ENCODE measurements at places on chromosomes 13 and 19.
A peak's percentile ranks its signal among the peaks of the same experiment; 100 is the strongest.

DNA sequence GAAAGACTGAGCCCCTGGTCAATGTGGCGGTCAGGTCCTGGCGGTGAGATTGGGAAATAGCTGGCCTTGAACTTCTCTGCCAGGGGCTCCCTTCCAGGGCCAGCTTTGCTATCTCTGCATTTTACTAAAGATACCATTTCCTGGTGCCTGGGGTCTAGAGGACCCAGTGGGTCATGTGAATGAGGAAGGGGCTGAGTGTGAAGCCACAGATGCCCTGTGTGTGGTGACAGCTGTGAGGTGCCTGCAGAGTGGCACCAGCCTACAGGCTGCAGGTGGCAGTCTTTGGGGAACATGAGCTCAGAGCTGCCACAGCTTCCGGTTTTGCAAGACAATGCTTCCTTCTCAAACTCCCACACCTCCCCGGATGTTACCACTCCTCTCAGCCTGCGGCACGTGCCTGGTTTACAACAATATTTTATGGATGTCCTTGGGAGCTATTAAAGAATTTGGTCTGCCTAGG, 5.2 kb upstream of the MLNR start:
- peak; percentile 38 for DNase-seq

- DNase-seq, result no peak
These were observed 19.9 kb upstream of the TM9SF2 start for GRCh38 chr13:99481366-99481765.

DNA sequence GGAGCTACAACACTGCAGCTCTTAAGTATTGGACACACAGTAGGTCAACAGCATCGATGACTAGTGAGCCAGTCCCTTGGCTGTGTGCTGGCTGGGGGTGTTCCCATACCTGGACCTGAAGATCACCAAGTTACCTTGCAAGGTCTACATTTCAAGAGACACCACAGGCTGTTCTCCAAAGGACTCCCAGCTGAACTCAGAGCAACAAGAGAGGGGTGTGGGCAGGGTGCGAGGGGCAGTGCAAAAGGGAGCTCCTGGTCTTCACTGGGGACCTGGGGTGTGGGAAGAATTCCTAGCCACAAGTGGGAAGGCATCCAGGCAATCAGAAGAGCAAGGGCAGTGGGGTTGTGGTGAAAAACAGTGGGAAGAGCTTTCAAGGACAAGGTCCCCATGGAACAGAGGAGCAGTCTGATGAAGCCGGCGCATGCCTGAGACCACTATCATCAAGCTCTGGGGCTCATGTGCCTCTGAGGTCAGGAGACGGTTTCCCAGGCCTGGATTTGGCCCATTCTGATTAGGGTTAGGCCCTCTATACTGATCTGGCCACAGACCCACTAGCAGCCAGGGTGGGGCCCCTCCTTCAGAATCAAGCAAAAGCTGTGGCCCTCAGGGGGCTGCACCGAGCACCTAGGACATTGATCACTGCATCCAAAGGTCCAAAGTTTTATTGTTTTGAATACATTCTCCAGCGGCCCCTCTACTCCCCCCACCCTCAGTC, 4.7 kb upstream of the GSK3A start:
- DNase-seq, result no peak

- DNase-seq, result peak; percentile 50
These were observed 2.7 kb upstream of the SNAPC2 start for GRCh38 chr19:7917267-7918061.

- DNase-seq, result peak; percentile 95
These were observed 8.1 kb upstream of the ZNF784 start for GRCh38 chr19:55632463-55632834.

DNA sequence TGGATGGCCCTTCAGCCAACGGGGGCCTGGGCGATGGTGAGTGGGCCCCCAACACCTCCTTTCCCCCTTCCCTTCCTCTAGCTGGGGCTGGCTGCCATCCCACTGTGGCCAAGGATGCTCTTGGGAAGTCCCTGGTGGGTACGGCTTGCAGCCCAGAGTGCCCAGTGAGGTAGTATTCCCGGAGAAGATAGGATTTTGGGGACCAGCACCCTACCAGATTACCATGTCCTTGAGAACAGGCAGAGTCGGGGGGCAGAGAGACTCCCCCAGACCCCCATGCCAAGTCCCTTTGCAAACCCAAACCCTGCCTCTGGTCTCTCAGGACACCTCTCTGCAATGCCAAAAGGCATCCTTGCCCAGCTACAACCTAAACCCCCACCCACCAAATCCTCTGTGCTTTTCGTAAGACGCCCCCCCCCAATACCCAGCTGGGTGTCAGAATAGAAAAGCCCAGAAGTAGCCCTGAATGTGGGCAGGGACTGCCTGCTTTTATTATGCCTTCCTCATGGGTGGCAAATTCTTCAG, 1.7 kb downstream of the HIF3A start:
- no peak for DNase-seq

- DNase-seq, result no peak
These were observed 197.0 kb downstream of the MZT1 start for GRCh38 chr13:72530471-72530870.

DNA sequence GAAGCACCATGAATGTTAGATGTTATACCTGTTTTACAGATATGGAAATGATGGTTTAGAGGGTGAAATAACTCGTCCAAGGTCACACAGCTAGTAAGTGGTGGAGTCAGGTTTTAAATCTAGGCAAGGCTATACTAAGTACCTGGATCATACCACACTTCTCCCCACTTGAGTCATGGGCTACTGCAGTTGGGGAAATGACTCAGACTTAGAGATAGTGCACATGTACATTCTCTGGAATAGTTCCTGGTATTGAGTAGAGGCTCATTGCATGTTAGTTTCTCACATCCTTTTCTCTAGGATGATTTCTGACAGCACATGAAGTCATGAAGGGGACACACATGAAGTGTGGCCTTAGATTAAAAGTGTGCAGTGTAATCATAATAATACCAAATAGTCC, 76.2 kb upstream of the TNFSF11 start:
- no peak for DNase-seq

DNA sequence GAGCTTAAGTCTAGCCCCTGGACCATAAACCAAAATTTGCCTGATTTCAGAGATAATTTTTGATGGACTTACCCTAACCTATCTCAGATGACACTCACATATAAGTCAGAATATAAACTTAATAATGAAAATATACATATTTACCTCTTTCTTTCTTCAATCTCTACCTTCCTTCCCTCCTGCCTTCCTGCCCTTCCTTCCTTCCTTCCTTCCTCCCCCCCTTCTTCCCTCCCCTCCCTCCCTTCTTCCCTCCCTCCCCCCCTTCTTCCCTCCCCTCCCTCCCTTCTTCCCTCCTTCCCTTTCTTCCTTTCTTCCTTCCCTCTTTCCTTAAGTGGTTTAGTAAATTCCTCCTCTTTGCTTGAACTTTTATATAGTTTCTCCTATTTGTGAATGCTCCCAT, 88.7 kb downstream of the EDNRB start:
- DNase-seq, result no peak

GRCh38 chr13:80590551-80590950, 249.6 kb upstream of the SPRY2 start:
- no peak for DNase-seq

- no peak for DNase-seq
These were observed 1599.2 kb downstream of the OLFM4 start for GRCh38 chr13:54627646-54628372.

DNA sequence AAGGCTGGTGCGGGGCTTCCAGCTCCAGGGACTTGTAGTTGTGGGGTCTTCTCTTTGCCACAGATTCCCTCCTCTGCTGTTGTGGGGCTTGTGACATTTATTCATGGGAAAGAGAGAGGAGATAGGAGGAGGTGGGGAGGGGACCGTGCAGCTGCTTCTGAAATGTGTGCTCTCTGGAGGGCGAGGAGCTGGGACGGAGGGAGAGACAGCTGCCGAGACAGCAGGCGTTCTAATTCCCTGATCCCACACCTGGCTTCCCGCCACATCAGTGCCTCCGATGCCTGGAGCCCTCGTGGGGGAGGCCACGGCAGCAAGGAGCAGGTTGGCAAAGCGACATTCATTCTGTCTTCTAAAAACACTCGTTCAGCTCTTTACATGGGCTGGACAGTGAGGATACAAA, 164.4 kb downstream of the USP12 start:
- DNase-seq, result no peak

DNA sequence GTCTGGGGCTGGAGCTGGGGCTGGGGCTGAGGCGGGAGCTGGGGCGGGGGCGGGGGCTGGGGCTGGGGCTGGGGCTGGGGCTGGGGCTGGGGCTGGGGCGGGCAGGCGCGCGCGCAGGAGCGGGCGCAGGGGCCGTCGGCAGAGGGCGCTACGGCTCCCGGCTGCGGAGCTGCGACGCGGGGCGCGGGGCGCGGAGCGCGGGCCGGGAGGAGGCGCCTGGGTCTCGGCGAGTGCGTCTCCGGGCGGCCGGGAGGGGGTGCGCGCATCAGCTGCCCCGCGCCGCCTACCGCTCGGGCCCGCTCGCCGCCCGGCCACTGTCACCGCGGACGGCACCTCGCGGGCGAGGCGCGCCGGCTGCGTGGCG, 422 bp upstream of the MTUS2 start:
- DNase-seq, result no peak

GRCh38 chr19:16184665-16185122, 516 bp upstream of the FAM32A start:
- no peak for DNase-seq

- DNase-seq, result peak; percentile 98
These were observed at the start of gene SMG9 for GRCh38 chr19:43754503-43755255. SMG9 (minus strand) TSS chr19:43754962; CDS start chr19:43750741, 4,221 bp downstream.

DNA sequence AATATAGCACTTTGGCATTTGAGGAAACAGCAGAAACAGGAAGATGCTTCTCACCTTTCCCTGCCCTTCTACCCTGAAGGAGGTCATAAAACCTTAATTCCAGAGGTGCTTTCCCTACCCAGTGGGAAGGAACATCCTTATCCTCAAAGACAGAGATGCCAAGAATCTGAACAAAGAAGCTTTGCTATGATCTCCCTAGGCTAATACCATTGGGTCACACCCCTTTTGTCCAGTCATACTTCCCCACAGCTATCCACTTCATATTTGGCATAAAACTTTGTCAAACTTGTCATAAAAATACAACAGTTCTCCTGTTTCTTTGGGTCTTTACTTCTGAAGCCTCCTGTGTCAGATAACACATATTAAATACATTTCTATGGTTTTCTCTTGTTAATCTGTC, 21.7 kb upstream of the RXFP2 start:
- no peak for DNase-seq

- DNase-seq, result no peak
These were observed 173.7 kb downstream of the KLF12 start for GRCh38 chr13:73960474-73960873.

DNA sequence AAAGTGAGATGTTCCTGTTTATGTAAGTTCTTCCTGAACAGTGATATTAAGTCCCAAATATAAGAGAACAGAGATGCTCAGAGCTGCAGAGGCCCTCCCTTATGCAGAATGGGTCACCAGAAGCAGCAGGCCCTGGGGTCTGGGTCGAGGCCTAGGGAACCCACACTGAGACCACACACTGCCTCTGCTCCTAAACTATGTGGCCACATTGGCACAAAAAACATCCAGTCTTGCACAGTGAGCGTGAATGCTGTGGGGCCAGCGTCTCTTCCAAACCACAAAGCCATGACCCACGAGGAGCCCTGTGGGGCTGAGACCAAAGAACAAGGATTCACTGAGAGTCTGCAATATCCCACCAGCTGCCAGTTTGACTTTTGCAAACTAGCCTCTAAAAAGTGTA, 23.6 kb downstream of the PROZ start:
- DNase-seq, result no peak

GRCh38 chr19:16342002-16342715, 17.5 kb downstream of the KLF2 start:
- DNase-seq, result no peak

- DNase-seq, result peak; percentile 11
These were observed 1.6 kb downstream of the SERTAD3 start for GRCh38 chr19:40442328-40443130.

- no peak for DNase-seq
These were observed 2.4 kb downstream of the DZIP1 start for GRCh38 chr13:95642028-95642621.

- DNase-seq, result no peak
These were observed 84.8 kb downstream of the ZNF728 start for GRCh38 chr19:22918221-22918620.

- no peak for DNase-seq
These were observed 15.1 kb upstream of the FOXO1 start for GRCh38 chr13:40681341-40682146.

- no peak for DNase-seq
These were observed 55.9 kb downstream of the RASA3 start for GRCh38 chr13:114076329-114077090.
